ENCODE measurements at places on chromosomes 5 and 9.

GRCh38 chr5:76283670-76284069 is 119.4 kb upstream of the IQGAP2 start:
- DNase-seq, result no peak

- no peak for DNase-seq
Measured at GRCh38 chr9:87085521-87085920, 138.2 kb upstream of the GAS1 start.

- no peak for DNase-seq
Measured at GRCh38 chr5:90169078-90169477, 240.5 kb downstream of the CETN3 start.

GRCh38 chr5:172379481-172379880 is 74.8 kb downstream of the SH3PXD2B start:
- DNase-seq, result no peak

DNA sequence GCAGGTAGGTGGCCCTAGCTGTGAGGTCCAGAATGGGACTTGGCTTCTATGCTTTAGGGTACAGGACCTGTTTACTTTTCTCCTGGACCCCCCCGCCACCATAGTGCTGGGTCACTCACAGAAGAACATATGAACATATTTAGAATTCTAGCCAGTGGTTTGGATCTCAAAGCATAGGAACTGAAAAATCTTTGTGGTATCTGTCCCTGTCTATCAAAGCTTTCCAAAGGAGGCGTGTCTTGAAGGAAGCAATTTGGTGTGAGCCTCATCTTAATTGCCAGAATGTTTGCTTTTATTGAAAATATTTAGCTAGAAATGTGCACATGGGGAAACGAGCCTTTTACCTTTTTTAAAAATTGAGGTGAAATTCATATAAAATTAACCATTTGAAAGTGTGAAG is 6.2 kb downstream of the PHF2 start:
- no peak for DNase-seq

Data from islet precursor cell (in vitro differentiated cells).